ENCODE measurements at places on chromosomes 4 and X.
A peak's percentile ranks its signal among the peaks of the same experiment; 100 is the strongest.

DNA sequence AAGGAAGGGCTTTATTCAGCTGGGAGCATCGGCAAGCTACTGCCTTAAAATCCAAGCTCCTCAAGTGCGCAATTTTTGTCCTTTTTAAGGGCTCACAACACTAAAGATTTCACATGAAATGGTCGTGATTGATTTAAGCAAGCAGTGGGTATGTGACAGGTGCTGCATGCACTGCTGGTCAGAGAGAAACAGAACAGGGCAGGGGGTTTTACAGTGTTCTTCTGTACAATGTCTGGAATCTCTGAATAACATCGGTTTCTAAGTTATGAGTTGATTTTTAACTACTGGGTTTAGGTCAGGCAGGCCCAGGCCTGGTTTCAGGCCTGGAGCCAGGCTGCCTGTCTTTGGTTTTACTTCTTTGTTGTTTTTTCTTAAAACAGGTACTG is 6.0 kb downstream of the UGT2B17 start:
- DNase-seq, result no peak

DNA sequence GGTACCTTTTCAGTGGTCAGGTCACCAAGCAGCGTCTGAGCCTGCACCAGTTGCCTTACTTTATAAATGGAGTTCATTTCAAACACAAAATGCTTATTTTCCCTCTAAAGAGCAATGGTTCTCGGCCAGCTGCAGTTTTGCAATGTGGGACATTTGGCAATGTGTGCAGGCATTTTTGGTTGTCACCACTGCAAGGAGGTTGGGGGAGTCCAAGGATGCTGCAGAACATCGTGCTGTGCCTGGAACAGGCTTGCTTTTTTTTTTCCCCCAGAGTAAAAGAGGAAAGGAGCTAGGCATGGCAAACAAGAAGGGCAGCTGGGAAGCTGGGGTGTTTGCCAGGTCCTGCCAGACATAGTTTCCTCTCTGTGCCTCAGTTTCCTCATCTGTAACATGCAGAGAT is 115.6 kb downstream of the GPR143 start:
- DNase-seq, result no peak

DNA sequence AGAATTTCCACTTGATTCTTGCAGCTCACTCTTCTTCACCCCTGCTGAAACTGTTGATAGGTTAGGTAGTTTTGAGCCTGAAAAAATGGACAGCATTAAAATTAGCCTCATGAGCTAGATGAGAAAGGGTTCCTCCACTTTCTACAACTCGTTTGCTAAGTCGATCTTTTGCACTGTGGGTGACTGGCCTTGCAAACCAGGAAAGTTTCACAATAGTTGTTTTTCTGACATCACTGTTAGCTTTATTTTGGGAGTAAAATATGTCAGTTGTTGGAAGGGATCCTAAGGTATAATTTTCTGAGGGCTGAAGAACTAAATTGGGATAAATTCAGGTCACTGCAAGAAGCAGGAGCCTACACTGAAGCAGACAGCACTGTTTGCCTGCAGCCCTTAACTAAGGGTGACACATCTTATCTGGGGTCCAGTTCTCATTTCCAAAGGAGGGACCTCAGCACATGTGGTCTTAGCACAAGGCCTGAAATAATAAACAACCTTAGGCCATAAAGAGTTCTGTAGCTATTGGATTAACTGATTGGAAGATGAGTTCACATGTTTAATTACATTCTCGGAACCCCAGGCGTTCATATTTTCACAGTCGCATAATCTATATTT is 29.1 kb downstream of the ANAPC4 start:
- no peak for DNase-seq

DNA sequence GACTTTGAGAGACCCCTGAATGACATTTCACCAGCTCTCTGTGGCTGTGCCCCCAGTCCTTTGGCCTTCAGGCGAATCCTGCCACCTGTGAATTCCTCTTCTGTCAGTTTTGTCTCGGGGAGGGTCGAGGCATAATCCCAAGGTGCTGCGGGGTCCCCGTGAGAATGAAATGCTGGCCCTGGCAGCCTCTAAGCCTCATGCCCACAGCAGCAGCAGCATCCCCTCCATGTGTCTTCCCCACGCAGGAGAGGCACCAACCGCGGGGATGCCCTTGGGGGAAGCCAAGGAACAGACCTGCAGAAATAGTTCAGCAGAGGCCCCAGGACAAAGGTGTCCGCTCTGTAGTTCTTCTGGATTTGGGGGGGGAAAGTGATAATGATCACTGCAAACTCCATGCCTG is 104.8 kb downstream of the PHKA2 start:
- DNase-seq, result no peak

DNA sequence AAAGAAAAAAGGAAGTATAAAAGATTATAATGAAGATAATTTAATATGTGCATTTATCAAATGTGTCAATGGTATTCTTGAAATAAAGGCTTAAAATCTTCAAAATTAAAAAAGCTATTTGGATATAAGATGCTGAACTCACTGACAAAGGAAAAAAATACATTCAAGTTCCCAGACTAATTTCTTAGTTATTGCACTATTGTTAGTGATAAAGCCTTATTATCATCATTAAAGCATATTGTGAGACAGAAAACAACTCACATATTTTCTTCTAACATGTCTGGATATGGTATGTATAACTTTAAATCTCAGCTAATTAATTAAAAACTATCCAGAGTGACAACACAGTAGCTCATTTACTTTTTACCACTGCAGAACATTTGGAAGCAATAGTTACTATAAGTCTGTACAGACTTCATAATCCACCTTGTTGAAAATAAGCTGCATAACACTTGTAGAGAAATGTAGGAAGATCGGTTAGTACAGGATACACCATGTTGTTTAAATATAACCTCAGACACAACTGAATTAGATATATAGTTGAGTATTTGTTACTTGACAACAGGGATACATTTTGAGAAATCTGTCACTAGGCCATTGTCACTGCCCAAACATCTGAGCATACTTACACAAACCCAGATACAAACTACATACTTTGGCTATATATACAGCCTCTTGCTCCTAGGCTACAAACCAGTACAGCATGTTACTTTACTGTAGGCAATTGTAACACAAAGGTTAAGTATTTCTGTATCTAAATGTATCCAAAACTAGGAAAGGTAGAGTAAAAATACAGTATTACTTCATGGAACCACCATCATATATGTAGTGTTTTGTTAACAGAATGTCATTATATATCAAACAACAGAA is 12.8 kb upstream of the FAM200B start:
- no peak for DNase-seq

- DNase-seq, result no peak
These were observed 20.5 kb downstream of the SEPTIN11 start for GRCh38 chr4:76969941-76970529.

GRCh38 chr4:174640146-174640545 is 117.9 kb upstream of the HPGD start:
- DNase-seq, result no peak

DNA sequence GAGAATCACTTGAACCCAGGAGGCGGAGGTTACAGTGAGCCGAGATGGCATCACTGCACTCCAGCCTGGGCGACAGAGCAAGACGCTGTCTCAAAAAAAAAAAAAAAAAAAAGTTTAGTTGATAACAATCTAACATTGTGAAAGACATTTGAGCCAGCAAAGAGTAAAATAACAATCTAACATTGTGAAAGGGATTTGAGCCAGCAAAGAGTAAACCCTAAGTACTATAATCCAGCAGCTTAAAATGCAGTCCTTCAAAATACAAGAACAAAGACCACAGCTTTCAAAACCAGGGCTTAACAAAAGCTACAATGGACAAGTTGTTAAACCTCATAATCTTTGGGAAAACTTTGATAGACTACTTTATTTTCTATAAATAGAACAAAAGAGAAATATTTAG is 16.9 kb downstream of the MFAP3L start:
- DNase-seq, result peak; percentile 19

DNA sequence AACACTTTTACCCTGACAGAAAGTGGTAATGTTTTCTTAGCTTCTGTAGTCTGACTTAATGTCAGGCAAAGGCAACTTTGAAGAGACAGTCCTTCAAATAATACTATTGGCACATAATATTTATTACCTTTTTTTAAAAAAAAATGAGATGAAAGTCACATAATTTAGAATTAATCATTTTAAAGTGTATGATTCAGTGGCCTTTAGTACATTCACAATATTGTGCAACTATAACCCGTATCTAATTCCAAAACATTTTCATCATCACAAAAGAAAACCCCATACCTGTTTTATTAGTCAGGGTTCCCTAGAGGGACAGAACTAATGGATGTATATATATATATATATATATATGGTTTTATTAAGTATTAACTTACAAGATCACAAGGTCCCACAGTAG is 94.8 kb upstream of the TEX13A start:
- no peak for DNase-seq

DNA sequence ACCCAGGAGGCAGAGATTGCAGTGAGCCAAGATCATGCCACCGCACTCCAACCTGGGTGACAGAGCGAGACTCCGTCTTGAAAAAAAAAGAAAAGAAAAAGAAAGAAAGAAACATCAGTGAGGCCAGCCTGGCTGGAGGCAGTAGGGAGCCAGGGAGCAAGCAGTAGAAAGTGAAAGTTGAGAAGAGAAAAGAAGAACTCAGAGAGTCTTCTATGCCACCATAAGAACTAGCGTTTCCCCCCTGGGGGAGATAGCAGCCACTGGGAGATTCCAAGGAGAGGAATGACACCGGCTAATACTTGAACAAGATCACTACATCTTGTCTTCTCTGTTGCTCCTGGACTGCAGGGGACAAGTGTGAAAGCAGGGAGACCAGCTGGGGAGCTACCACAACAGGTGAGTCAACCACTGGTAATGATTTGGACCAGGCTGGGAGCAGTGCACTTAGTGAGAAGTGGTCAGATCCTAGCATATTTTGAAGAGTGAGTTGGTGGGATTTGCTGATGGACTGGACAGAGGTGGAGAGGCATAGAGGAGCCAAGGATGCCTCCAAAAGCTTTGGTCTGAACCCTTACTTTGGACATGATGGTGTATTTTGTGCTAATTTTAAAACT is 33.4 kb downstream of the SLC2A9 start:
- no peak for DNase-seq
